DMS79 (cell line): ENCODE measurements at places on chromosomes 4 and X.
A peak's percentile ranks its signal among the peaks of the same experiment; 100 is the strongest.

GRCh38 chr4:87704001-87704400 lies 53.9 kb downstream of the DMP1 start:
- no peak for DNase-seq

GRCh38 chr4:80592950-80593349 lies 257.4 kb downstream of the CFAP299 start:
- no peak for DNase-seq

GRCh38 chrX:44873415-44874276 lies 658 bp downstream of the KDM6A start:
- DNase-seq = no peak

GRCh38 chrX:24260842-24261550 lies 52.9 kb downstream of the SUPT20HL2 start:
- no peak for DNase-seq

- no peak for DNase-seq
Measured at GRCh38 chrX:29419774-29420553, 795.4 kb upstream of the MAGEB2 start.

DNA sequence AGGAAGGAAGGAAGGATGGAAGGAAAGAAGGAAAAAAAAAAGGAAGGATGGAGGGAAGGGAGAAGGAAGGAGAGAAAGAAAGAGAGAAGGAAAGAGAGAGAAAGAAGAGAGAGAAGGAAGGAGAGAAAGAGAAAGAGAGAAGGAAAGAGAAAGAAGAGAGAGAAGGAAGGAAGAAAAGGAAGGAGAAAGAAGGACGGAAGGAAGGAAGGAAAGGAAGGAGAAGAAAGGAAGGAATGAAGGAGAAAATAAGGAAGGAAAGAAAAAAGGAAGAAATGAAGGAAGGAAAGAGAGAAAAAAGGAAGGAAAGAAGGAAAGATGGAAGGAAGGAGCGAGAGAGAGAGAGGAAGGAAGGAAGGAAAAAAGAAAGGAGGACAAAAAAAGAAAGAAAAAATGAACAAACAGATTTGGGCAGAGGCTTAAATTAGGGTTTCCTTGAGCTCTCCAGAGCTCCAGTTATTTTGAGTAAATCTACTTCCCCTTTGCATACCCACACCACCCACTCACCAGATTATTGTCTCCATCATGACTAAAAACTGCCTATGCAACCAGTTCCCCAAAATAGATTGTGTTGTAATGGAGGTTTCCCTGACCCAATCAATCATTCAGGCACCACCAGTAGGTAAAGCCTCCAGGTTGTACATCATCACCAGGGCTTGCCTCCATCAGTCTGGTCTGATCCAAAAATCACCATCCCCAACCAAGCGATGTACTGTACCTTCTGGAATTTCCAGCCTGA lies 1722.9 kb upstream of the PCDH10 start:
- DNase-seq = no peak

DNA sequence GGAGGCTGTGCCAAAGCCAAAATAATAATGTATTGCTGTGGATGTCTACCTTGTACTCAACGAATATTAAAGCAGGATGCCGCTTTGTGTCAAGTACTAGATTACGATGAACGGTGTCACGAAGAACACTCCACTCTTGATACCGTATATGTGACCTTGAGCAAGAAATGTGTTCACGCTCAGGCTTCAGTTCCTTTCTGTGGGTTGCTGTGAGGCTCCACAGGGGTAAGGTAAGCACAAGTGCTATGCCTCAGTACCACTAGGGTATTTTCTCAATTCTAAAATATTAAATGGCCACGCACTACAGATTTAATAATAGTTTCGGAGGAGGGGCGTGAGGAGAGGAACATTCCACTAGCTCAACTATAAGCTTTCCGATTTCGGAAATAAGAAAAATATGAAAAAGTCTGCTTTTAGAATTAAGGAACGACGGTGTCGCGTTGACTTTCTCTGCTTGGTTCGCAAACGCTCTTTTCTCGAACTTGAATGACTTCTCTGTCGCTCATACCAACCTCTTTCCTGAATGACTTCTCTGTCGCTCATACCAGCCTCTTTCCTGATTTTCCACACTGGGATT lies 607 bp upstream of the SCOC start:
- DNase-seq = peak; percentile 5

- no peak for DNase-seq
Measured at GRCh38 chr4:60683357-60683756, 516.8 kb upstream of the ADGRL3 start.

DNA sequence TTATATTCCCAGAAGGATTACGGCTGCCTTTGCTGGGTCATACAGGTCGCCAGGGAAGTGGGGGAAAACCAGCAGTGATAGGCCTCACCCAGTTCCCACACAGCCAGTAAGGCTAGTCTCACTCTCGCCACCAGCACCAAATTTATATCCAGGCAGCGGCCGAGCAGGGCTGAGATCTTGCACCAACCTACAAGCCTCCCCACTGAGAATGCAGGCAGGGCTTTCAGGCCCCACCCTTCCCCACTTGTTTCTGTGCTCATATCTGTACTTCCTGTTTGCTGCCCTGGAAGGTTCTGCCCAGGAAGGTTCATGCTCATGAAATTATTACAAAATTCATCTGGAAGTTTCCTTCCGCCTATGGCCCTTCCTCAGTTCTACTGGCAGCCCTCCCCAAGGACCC lies 179.7 kb downstream of the STIM2 start:
- no peak for DNase-seq

DNA sequence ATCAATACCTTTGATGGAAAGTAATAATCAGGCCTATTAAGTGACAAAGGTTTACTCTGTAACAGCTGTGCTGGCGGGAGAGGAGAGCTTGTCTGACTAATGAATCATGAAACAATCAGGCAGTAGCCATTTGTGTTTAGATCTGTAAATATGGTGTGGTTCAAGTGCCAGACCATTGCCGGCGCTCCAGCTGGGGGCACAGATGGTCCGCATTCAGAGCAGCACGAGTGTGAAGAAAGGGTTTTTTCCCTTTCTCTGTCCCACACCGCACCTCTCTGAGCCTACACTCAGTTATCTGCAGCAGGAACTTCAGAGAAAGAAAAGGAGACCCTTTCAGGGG lies 111.3 kb upstream of the PAQR3 start:
- no peak for DNase-seq

DNA sequence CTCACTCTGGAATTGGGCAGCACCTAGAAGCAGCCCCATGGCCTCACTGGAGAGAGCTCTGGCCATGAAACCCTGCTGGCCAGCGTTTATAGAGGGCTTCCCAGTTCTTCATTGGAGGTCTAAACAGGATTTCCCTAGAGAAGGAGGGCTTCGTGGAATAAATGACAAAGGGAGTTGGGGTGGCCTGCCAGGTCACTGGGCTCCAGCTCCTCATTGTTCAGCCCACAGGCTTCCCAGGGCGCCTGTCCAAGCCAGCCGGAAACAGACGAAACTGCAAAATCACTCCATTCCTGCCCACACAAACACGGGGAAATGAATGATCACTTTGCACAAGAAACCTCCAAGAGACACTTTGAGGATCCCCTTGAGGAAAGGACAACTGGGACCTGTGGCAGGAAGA lies 189.7 kb downstream of the TSPAN5 start:
- no peak for DNase-seq

DNA sequence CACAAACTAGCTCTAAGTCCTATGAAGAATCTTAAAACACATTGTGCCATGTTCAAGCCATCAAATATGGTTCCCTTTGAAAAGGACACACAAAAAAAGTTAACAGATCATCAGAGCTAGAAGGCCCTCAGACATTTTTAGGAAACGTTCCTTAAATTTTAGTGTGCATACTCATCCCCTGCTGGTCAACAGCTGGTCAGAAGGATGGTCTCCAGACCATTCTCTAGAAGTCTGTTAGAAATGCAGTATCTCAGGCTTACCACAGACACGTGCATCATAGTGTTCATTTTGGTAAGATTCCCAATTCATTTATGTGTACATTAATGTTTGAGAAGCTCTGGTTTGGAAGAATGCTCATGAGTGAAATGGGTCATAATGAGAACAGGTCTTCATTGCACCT lies 523.1 kb downstream of the INPP4B start:
- no peak for DNase-seq

DNA sequence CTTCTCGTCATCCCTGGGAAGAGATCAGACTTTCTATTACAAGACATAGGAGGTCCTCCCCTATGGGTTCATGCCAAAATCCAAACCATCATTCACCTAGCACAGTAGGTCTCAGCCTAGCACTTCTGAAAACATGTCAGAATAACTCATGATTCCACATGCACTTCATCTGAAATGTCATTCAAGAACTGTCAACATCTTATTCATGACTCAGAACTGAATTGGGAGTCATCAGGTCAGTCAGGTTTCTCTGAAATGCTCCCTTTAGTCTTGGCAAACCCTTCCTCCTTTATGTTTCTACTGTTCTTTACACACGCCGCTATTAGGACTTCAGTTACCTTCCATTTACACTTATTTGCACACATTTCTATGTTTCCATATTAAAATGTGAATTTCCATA lies 67.2 kb downstream of the ANTXR2 start:
- no peak for DNase-seq

DNA sequence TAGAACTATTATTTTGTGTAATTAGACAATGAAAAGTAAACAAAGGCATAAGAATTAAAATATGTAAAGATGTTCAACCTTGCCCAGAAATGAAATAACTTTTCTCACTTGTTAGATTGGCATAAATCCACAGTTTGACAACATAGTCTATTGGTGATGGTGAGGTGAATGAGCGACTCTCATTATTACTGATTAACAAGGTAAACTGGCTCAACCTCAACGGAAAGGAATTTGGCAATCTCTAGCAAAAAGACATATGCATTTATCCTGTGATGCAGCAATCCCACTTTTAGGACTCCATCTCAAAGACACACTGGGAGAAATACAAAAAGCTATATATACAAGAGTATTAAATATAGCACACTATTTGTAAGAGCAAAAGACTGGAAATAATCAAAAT lies 22.3 kb downstream of the UBA6 start:
- no peak for DNase-seq

GRCh38 chrX:52865343-52865998 lies 2.4 kb downstream of the XAGE3 start:
- DNase-seq = no peak

DNA sequence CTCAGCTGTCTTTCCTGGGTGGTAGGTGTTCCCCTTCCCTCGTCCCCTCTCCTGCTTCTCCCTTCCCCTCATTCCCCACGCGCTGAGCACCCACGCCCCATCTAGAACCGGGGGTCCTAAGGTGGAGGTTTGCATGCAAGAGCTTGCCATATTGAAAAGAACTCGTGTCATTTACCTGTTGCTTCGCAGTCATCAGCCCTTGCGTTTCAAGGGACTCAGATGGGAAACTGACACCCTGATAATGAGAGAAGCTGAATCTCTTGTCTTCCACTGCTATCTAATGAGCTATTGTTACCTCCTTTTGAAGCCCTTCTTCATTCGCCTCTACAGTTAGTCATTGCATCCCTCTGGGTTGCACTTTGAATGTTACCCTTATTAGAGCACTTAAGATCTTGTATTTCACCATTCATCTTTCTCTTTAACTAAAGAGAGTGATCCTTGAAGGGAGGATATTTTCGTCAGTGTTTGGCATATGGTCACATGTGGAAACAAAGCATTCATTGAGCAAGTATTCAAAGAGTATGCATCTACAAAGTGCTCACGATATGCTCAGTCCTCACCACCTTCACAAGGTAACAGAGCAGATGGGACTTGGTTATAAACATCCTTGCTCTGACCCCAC lies 25.7 kb downstream of the ARL9 start:
- peak; percentile 2 for DNase-seq

- no peak for DNase-seq
Measured at GRCh38 chrX:14064626-14065432, 35.1 kb upstream of the GEMIN8 start.
